ENCODE measurements at places on chromosomes 2 and 18.

DNA sequence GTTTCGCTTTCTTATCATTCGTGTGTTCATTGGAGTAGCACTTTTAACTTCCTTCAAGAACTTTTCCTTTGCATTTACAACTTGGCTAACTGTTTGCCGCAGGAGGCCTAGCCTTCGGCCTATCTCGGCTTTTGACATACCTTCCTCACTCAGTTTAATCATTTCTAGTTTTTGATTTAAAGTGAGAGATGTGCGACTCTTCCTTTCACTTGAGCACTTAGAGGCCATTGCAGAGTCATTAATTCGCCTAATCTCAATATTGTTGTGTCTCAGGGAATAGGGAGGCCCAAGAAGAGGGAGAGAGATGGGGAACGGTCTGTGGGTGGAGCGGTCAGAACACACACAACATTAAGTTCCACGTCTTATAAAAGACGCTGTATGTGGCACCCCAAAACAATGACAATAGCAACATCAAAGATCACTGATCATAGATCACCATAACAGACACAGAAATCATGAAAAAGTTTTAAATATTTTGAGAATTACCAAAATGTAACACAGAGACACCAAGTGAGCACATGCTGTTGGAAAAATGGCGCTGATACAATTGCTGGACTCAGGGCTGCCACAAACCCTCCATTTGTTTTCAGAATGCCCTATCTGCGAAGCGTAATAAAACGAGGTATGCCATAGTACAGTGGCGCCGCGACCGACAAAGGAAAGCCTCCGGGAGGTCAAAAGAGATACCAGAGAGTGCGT is 553 bp downstream of the TIGD1 start:
- DNase-seq, result no peak

DNA sequence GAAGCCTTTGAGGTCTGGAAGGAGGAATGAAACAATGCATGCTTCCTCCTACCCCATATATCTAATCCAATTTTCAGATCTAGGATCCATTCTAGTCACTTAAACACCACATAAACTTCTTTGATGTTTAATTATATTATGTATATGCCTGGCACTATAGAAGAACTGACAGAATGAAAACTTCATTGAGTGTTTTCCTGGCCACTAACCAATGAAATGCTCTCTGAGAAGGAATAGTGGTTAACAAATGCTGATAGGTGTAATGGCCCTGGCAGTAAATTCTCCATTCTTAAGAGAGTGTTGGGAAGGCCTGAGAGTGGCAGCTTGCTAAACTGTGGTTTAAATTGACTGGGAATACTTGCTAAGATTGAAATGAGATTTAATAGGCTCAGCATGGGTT is 710.0 kb downstream of the LRRTM4 start:
- DNase-seq, result no peak

- DNase-seq, result no peak
Measured at GRCh38 chr2:231929961-231930592, 3.9 kb upstream of the NPPC start.

DNA sequence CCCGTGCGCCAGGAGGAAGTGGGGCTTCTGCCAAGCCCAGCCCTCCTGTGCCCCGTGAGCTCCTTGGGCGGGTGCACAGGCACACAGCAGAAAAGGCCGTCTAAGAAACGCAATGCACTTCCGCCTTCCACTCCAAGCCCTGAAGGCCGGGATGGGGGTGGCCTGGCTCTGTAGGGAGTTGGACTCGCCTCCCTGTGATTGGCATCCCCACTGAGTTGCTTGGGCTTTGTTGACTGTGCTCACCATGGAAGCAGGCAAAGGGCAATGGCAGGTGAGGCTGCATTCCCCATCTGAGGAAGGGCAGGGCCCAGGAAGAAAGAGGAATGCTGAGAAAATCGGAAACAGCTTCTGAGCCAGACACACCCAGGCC is 66.8 kb downstream of the CRACDL start:
- peak; percentile 84 for DNase-seq

DNA sequence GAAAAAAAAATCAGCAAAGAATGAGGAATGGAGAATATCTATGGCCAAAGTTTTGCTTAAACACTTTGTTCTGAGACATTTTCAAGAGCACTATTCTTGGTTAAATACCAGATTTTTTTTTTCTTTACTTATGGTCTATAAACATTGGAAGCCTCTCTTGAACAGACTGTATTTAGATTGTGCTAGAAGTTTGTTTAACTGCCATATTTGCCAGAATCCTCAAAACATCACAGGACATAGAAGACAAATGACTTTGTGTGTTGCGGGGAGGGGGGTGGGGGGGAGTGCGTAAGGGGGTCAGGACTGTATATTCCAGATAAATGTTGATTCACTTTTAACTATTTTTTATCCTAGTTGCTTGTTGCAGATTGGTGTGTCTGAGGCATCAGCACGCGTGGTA is 262.0 kb downstream of the MEIS1 start:
- DNase-seq, result no peak

DNA sequence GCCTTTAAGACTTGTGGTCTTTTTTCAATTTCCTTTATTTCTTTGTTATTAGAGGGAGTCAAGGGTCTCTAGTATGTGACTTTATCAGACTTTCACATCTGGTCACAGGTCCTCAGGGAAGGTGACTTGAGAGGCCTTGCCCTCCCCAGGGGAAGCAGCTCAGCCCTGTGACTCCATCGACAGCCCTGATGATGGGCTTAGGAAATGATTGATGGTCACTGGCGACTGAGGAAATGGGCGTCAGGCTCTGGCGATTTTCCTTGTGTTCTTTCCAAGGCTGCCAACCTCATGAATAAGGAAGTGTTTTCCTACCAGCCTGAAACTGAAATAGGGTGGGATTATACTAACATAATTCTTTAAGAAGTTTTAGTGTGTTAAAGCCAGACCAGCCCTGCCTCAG is 21.1 kb downstream of the SERPINE2 start:
- DNase-seq, result no peak

DNA sequence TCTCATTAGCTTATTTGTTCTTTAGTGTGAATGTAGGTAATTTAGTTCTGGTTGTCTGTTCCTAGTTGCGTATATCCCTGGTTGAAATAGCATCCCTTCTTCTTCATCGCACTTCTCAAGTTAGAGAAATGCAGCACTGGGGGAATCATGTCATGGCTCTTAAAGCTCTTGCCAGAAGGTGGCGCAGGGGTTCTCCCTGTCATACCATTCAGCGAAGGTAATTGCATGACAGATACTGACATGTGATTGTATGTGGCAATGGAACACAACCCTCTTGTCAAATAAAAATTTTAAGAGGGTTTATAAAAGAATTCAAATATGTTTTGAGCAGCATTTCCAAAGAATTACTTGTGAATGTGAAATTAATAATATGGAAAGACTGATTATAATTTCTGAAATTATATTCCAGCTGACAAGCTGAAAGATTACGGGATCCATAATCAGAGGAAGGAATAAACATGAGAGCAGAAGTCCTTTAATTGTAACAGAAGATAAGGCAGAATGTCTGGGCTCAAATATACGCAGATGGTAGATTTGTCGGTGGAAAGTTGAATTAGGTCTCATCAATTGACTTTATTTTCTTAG is 411.7 kb downstream of the DSEL start:
- peak; percentile 73 for DNase-seq

DNA sequence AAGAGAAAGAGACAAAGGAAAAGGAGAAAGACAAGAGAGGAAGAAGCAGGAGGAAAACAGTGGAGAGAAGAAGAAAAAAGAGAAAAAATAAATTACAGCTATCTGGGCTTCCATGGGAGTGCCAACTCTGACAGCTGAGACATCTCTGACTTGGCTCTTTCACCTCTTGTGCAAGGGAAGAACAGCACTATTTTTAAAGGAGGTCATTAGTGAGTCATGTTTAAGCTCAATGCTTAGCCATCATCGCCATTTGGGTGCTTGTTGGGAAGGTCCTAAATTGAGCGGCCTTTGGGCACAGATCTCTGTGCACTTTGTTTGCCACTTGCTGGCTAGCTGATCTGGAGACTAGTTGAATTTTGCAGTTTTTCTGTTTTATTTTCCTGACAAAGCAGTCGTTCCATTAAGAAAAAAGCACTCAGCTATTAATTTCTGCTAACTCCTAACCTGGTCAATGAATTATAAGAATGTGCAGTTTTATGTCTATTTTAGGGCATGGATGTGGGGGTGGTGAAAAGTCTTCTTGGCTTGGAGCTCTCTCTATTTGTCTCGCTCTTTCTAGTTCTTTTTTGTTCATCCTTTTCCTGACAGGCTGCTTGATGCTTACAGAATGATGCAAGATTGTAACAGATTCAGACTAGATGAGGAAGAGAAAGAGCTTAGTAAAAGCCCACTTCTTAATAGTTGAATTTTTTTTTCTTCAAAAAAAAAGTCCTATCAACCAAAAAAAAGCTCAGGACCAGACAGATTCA is 231.5 kb downstream of the SLC8A1 start:
- DNase-seq, result no peak

DNA sequence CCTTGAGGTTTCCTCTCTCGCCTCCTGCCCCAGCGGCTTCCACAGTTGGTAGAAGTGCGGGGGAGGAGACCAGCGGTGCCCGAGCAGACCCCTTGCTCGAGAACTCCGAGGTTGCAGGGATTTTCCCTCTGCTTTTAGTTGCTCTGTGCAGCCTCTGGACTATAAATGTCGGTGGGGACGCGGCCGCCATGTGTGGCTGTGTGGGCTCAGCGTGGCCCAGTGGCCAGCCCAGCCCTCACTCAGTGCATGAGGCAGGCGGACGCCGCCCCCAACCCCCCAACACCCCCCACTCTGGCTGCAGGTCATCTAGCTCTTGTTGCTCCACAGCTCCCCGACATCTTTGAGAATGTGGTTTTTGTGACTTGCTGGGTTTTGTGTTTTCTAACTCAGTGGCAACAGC is 15.3 kb upstream of the D2HGDH start:
- DNase-seq, result no peak

GRCh38 chr2:226215902-226216503 is 583.6 kb downstream of the IRS1 start:
- DNase-seq, result no peak

- no peak for DNase-seq
Measured at GRCh38 chr2:208306291-208306690, 40.2 kb downstream of the PIKFYVE start.

GRCh38 chr2:219570194-219570923 is 980 bp downstream of the OBSL1 start:
- no peak for DNase-seq

- no peak for DNase-seq
Measured at GRCh38 chr18:26875040-26875654, 9.6 kb upstream of the AQP4 start.

GRCh38 chr18:79682894-79683625 is 3.5 kb downstream of the CTDP1 start:
- no peak for DNase-seq

DNA sequence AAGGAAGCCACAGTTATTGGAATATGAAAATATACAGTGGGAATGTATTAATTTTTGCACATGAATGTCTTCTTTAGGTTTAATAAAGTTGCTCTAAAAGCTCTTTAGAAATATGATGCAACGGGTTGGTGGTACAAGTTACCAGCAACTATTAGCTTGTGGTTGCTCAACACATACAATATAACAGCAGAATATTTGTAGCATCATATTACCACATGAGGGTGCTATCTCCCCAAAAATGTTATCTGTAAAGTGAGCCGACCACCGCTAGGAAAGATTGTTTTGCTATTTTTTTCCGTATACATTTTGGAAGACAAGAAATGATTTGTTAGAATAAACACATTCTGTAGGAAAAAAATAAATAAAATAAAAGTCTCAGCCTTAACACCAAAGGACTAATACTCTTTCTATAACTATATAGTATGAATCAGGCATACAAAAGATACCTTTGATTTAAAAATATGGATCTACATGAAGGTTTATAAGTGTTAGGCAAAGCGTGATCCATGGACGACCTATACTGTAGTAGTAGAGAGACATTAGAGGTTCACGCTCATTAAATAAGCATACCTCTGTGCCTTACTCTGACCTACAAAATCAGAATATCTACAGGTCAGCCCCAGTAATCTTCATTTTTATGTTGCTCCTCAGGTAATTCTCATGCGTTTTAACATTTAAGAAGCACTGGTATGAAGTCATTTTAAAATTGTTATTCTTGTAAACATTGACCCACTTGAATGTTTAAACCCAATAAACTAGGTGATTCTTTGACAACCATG is 1110.6 kb upstream of the ACVR2A start:
- DNase-seq, result peak; percentile 44

DNA sequence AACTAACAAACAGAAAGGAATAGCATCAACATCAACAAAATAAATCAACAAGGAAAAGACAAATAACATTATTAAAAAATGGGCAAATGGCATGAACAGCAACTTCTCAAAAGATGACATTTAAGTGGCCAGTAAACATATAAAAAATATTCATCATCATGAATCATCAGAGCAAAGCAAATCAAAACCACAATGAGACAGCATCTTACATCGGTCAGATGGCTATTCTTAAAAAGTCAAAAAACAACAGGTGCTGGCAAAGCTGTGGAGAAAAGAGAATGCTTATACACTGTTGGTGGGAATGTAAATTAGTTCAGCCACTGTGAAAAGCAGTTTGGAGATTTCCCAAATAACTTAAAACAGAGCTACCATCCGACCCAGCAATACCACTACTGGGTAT is 327.1 kb downstream of the CMPK2 start:
- no peak for DNase-seq

GRCh38 chr2:164781394-164781793 is 60.2 kb downstream of the COBLL1 start:
- DNase-seq, result no peak

DNA sequence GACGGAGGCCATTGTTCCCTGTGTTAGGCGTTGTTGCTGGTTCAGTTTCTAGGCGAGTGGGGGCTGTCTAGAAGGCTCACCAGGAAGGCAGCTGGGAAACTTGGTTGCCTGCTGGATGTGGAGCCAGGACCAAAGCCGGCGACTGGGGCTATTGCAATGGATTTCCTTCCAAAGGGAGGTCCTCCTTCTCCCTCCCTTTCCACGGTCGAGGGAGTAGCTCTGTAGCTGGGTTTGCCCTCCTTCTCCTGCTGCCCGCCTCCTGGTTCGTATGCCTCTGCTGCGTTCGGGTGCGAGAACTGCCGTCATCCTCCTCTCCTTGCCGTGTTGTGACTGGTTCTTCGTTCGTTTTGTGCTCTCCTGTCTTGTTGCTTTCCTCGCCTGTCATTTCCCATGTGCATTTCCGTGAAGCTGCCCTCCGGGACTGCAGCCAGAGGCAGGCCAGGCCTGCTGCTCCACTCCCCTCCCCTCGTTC is 203.4 kb downstream of the NEDD4L start:
- no peak for DNase-seq

DNA sequence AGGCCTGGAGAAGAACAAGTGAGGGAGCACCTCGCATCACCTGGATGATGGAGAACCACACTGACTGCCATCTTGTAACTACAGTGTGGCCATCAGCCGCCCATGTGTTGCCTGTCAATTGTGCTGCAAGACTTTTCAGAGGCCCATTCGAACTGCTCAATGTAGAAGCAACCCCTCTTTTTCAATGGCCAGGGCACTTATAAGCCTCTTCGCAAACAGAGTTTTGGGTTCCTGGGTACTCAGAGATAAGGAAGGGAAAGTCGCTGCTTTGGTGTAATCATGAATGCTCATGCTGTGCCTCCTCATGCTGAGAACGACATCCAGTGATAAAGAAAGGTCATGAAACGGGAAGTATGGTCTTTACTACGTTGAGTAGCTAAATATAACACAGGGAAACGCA is 143.9 kb upstream of the SLC39A10 start:
- no peak for DNase-seq

Data from NCI-H1105 (cell line).